ENCODE measurements at places on chromosomes 11 and 22. TPM values are rescaled to one million over a fixed set of nuclear protein-coding genes. Genes with fewer than 3 reads are reported as not detected.

DNA sequence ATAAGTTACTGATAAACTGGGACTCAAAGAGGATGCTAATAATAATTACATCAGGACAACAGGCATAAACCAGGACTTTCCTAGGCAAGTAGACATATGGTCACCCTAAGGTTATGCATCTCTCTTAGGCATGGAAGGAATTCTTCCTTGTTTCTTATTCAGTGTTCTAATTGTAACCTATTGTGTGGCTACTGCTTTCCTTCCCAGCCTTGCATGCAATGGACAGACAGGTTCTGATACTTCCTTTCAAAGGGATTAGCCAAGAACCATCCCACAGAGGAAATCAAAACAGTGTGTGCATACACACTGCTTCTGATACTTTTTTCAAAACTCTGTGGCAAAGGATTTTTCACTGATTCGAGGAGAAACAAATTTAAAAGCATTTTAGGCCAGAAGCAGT, 48.3 kb downstream of the RRAS2 start:
- DNase-seq, result no peak

DNA sequence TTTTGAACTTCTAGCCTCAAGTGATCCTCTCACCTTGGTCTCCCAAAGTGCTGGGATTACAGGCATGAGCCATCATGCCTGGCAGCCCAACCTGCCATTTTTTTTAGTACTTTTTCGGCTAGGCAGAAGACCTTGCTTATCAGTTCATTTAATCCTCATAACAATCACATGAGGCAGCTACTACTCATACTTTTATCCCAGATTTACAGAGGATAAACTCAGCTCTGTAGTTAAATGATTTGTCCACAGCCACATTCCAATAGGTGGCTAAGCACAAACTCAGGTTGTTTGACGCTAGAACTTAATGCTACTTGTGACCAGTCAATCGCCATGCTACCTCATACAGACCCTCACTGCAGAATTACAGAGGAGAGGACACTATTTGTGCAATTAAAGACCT, 28.1 kb downstream of the SBF2 start:
- no peak for DNase-seq

GRCh38 chr11:106461839-106462545, 384.5 kb downstream of the AASDHPPT start:
- DNase-seq, result no peak

DNA sequence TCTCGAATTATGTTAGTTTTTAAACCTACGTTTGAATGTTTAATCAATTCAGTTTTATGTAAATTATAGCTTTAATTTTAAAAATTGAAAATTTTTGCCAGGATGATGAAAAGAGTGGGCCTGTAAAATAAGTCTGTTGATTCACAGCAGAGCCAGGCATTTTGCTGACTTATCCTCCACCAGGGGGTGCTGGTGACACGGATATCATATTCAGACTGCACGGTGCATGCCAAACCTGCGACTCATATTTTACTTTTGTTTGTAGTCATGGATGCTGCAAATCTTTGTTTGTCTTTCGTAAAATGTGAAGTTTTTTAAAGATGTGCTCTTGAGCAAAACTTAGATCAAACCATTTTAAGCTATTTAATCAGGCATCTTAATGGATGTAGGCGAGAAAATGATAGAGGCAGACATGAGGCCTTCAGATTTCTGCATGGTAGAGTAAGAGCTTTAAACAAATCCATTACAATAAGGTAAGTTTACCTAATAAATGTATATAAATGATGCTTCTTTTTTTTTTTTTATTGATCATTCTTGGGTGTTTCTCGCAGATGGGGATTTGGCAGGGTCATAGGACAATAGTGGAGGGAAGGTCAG, 3.6 kb upstream of the OR8B3 start:
- no peak for DNase-seq

DNA sequence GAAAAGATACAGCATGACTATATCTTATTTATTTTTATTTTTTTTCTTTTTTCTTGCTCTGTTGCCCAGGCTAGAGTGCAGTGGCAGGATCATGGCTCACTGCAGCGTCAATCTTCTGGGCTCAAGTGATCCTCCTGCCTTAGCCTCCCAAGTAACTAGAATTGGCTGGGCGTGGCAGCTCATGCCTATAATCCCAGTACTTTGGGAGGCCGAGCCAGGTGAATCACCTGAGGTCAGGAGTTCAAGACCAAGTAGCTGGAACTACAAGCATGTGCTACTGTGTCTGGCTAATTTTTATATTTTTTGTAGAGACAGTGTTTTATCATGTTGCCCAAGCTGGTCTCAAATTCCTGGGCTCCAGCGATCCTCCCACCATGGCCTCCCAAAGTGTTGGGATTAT, 28.3 kb upstream of the CCDC134 start:
- no peak for DNase-seq

DNA sequence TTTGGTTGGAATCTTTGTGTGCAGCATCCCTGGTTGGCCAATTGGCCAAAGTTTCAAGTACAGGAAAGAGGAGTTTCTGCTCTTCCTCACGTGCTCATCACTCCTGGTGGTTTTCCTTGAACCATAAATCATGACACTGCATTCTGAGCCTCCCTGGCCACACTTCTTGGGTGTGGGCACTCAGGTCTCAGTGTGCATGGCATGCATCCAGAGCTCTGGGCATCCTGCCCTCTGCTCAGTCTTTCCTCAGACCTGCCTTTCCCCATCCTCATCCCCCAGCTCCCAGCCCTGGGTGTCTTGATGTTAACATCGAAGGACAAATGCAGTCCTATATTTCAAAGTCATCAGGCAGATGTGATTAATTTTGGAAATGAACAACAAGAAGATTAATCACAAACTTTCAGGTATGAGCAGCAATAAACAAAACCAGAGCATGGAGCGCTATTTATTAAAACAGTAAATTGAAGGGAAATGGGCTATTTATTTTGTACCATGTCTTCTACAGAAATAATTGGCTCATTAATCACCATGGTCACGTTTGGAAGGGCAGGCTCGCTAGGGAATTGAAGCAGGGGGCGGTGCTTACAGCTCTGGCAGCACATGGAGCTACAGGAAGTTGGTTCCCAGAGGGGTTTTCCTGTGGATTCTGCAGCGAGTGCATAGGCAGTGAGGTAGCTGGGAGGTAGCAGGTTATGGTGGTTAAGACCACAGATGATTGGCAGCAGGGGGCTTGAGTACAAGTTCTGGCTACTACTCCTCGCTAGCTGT, 89.6 kb downstream of the CSNK2A3 start:
- DNase-seq, result no peak

DNA sequence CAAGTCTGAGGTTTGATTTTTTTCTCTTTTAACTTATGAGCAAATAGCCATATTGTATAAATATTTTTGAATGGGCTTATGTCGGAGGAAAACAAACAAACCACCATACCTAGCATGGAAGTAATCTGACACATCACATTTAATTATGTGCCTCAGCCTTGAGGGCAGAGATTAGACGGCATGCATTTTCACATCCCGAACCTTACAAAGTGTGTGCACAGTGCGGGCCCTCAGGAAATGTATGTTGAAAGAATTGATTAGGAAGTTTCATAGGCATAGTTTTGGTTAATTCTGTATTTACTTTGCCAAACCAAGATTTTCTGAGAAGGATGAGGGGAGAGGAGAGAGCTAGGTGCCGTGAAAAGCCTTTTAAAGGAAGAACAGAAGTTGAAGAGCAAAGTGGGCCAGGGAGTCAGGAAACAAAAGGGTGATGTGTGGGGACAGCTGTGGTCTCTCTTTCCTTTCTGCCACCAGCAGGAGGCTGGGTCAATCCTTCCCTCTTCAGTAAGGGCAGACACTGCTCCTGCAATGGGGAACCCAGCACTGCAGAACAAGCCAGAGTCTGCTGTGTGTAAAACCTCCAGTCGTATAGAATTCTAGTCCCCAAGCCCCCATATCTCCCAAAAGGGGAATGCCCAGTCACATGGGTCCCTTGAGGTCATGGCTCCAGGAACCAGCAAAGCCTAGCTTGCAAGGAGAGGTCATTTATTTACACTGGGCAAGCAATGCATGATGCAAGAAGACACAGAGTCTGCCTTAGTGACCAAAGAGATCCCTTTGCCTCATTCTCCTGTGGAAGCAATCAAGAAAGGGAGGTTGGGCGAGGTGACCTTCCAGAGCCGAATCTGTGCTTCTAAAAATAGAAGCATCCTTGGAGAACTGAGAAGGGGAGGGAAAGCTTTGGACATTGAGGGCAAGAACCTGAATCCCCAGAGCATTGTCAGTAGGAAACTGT, 71.1 kb upstream of the OLFML1 start:
- no peak for DNase-seq

DNA sequence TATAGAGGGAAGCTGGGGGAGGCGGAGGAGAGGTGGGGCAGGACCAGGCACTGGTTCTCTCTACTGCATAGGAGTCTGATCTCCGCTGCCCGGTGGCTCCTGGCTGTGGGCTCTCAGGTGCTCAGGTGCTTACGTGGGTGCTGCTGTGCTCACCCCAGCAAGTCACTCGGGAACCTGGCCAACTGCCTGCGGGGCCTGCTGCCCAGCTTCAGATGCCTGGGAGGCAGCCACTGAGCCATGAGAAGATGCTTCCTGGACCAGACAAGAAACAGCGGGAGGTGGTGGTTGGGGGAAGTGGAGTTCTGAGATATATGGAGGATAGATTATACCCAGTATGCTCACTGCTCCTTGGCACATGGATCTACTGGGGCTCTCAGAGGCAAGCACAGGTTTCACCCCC, 1303.4 kb downstream of the TBC1D22A start:
- no peak for DNase-seq

DNA sequence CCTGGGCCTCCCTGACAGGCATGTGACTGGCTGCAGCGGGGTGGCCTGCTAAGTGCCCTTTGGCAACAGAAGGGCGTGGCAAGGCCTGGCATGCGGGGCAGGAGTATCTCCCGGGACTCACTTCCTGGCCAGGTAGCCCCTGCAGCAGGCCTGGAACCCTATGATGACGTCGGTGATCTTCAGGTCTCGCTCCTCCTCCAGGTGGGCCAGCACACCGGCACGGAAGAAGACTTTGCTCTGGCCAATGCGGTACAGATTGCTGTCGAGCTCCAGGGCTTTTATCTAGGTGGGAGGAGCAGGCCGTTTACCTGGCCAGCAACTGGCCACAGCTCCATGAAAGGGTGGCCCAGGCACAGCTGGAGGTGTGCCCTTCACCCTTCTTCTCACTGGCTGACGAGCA, 50.9 kb downstream of the APOL1 start:
- DNase-seq, result no peak

- no peak for DNase-seq
These were observed 304.7 kb downstream of the NELL1 start for GRCh38 chr11:20973940-20974559.

- no peak for DNase-seq
These were observed 73.4 kb upstream of the TEAD1 start for GRCh38 chr11:12600829-12601228.

- no peak for DNase-seq
These were observed 29.3 kb downstream of the RASD2 start for GRCh38 chr22:35569916-35570315.

- DNase-seq, result no peak
These were observed 43.9 kb downstream of the ELFN2 start for GRCh38 chr22:37383341-37383740.

GRCh38 chr11:70647188-70648166, 249.1 kb downstream of the CTTN start:
- no peak for DNase-seq

DNA sequence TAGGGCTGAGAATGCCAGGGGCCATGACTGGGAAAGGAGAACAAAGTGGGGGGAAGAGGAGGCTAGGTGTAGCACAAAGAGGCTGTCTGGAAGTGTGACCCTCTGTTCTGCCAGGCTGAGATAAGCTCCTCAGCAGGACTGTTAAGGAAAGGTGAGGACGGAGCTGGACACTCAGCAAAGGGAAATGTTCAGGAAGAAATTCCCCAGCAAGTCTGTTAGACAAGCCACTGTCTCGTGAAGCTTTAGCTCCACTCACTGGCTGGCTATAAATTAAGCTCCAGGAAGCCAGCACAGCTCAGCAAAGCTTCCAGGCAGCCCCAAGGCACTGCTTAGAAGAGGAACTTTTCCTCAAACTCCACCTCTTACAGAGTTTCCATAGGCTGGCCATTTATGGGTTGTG, 181.2 kb upstream of the API5 start:
- DNase-seq, result no peak

GRCh38 chr11:73380331-73380730, 4.1 kb downstream of the RELT start:
- no peak for DNase-seq

DNA sequence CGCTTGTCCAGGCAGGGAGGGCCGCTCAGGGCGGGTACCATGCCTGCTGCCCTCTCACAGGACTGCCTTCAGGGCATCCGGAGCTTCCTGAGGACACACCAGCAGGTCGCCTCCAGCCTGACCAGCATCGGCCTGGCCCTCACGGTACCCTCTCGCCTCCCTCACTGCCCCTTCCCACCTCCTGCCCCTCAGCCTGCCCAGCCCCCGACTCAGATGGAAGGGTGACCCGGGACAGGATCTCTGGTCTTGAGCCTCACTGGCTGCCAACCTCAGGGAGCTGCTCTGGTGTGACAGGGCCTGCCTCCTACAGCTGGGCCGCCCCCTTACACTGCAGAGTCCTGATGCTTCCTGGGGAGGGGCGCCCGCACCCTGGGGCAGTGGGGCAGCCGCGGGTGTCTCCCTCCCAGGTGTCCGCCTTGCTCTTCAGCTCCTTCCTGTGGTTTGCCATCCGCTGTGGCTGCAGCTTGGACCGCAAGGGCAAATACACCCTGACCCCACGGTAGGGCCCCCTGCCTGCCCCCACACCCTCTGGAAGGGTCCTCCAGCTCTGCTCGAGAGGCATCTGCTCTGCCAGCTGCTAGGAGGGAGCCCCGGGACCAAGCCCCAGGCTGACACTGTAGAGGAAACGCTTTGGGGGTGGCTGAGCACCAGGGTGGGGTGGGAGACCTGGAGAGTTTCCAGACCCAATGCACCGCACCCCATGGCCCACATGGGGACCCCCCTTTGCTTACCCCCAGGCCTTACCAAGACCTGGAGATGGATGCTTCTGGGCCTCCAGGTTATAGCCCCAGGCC, 14.6 kb downstream of the TSPAN32 start:
- no peak for DNase-seq

DNA sequence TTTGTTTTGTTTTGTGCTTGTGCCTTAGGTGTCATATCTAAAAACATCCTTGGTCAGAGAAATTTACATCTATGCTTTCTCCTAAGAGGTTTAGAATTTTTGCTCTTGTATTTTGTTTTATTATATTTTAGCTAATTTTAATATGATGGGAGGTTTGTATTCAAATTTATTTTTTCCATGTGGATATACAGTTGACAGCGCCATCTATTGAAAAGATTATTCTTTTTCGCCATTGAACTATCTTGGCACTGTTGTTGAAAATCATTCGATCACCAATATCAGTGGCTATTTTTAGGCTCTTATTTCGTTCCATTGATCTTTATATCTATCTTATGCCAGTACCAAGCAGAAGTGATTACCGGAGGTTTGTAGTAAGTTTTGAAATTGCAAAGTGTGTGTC, 510.3 kb downstream of the BRD1 start:
- DNase-seq, result no peak

Gene TMEM121B
- total RNA-seq, result 0.48 TPM

Gene EMID1
- total RNA-seq, result 0.42 TPM

Gene IGSF22
- not detected for total RNA-seq

Gene DGAT2
- not detected for total RNA-seq

Gene RTN4R
- total RNA-seq, result 1.5 TPM

Gene SCGB1D2
- total RNA-seq, result not detected

Gene TTC36
- total RNA-seq, result 0.86 TPM

Gene MYO18B
- not detected for total RNA-seq

Gene ARHGAP32
- total RNA-seq, result 13.5 TPM
